Activated CD4-positive, CD25-positive, alpha-beta regulatory T cell treated with anti-CD3 and anti-CD28 coated beads, Interleukin-2, amount 50 U/mL, for 72 hours (primary cell): ENCODE measurements at places on chromosomes 6 and 20.

DNA sequence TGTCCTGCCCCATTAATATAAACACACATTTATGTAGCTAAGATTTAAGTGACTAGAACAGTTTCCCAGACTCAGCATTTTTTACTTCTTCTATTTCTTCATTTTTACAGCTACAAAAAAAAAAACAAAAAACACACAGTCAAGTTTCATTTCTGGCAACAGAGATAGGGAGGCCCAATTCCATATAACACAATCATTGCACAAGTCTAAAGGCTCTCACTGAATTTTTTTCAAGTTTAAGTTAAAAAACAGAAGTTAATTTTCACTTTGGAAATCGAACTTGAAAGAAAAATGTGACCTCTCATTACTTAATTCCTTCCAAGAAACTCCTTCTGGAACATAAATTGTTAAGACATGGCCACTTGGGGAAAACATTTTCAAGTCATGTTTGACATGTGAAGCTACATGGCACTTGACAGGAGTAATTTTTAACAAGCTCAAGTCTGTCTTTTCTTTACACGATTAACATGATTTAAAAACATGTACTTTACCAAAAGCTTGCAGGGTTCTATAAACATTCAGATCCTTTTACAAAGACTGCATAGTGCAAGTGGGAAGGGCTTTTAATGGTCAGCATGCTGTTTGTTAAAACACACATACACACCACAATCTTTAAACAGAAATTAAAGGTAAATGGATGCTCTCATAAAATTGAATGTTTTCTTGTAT lies 100.1 kb upstream of the CCDC28A start:
- no peak for DNase-seq

DNA sequence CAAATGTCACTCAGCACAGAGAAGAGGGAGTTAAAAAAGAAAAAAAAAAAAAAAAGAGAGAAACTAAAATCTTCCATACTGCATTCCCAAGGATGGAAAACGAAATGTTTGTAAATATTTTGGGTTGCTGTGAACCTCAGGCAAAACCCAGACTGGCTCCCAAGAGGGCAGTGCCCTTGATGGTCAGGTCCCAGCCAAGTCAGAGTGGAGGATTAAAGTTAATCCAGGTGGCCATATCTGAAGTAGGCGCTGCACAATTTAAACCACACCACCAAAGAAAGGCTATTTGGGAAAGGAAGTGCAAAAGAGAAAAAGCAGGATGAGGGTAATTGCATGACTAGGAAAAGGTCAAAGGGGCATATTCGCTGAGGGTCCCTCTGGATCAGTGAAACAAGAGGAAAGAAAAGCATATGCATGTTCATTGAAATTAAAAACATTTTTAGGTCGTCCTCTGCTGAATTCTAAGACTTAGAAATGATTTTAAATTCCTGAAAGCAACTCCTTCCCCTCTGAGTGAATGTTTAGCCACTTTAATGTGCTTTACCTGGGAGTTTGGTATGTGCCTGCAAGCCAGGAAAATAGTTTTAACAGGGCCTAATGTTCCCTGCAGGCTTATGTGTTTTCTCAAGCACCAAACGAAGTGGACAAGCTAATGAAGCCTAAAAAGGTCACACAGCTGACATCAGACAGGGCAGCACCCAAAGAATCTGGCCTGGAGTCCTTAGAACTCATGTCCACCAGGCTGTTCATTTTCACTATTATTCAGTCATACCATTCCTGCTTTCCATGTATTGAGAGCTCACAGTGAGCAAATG lies 159.1 kb downstream of the HACE1 start:
- no peak for DNase-seq

GRCh38 chr6:145151624-145152023 lies 583.7 kb downstream of the EPM2A start:
- no peak for DNase-seq

- DNase-seq = no peak
Measured at GRCh38 chr6:37083243-37084138, 78.0 kb downstream of the FGD2 start.
